Esophagus squamous epithelium (tissue), 5 donors: ENCODE measurements at places on chromosomes 11 and 22. TPM values are rescaled to one million over a fixed set of nuclear protein-coding genes. Genes with fewer than 3 reads are reported as not detected.

The DCDC1 gene
- not detected for total RNA-seq

The DEFB131B gene
- not detected for total RNA-seq

The PRDM11 gene
- 13.9 TPM for total RNA-seq

The TBX10 gene
- not detected for total RNA-seq

The SPON1 gene
- 7.0 TPM for total RNA-seq

The SNX32 gene
- total RNA-seq = not detected
